ENCODE measurements at places on chromosomes 5 and 9.

DNA sequence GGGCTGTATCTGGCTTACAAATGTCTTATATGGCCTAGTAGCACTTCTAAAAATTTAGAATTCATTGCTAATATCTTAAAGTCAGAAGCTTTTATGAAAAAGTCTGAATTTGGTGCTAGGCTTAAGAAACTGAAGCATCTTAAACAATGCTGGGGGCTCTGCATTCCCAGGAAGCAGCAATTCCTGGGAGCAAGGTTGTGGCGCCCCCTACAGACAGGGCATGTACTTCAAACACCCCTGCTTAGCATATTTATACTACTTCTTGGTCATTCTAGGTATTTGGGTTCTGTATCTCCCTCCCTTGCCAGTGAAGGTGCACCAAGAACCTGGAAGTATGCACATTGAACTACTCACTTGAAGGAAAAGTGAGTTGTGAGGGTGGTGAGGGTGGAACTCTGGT is 64.6 kb upstream of the GRIA1 start:
- DNase-seq = peak; percentile 7

DNA sequence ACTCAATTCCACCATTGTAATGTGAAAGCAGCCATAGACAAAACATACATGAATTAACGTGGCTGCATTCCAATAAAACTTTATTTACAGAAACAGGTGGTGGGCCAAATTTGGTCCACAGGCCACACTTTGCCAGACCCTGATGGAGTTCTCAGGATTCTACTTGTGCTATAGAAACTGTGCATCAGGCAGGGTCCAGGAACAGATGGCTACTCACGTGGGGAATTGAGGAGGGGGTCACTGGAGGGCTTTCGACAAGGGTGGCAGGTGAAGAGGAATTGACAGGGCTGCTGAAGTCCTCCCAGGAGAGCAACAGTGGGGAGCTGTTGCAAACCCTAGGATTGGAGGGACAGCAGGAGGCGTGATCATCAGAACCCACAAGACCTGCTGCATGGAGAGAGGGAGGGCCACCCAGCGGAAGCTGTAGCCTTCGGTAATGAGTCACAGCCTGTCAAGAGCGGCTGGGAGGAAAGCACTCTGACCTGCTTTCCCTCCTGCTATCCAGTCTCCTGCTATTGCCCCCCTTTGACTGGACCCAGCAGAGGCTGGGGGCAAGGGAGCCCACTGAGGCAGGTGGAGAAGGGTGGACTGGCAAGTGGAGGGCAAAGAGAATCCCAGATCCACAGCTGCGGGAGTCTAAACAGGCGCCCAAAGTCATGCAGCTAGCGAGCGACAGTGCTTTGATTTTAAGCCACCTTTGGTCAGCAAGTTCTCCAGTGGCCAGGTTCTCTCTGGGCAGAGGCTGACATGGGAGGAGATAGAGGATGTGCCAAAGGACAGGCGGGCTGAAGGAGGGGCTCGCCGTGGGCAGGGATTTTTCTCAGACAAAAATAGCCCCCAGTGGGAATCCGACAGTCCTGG is 138.3 kb upstream of the SMIM23 start:
- DNase-seq = peak; percentile 12

DNA sequence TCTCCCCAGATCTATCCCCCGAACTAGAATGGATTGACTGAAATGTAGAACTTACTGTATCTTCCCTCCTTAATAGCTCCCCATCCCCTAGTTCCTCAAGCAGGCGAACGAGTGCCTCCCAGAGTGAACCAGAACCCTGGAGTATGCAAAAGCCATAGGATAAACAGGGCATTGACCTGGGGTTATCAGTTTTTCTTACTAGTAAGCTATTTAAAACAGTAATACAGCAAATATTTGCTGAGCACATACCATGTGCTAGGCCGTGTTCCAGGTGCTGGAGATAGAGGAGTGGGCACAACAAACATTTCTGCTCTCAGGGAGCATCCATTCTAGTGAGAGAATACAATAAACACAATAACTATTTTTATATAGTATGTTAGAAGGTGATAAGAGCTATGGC is 1.8 kb downstream of the SKP2 start:
- DNase-seq = no peak

DNA sequence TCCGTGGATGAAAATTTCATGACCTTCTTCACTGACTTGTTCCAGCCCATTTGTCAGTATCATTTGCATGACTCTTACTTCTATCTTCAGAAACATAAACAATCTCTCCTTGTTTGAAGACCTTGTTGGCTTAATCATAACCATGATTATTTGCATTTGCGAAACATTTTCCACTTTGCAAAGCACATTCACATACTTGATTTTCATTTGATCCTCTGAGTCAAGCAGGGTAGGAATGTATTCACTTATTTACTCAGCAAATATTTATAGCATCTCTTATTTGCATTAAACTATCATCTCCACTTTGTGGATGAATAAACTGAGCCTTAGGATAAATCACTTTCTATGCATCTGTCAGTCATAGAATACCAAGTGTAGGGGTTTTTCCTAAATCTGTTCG is 343.0 kb upstream of the SGCD start:
- DNase-seq = no peak

GRCh38 chr9:114224247-114224610 is 68.9 kb downstream of the COL27A1 start:
- DNase-seq = no peak

GRCh38 chr5:80195837-80196400 is 59.9 kb downstream of the SERINC5 start:
- no peak for DNase-seq

GRCh38 chr5:133108481-133108921 is 56.7 kb downstream of the HSPA4 start:
- DNase-seq = no peak

GRCh38 chr5:33807771-33808170 is 84.0 kb downstream of the ADAMTS12 start:
- no peak for DNase-seq

DNA sequence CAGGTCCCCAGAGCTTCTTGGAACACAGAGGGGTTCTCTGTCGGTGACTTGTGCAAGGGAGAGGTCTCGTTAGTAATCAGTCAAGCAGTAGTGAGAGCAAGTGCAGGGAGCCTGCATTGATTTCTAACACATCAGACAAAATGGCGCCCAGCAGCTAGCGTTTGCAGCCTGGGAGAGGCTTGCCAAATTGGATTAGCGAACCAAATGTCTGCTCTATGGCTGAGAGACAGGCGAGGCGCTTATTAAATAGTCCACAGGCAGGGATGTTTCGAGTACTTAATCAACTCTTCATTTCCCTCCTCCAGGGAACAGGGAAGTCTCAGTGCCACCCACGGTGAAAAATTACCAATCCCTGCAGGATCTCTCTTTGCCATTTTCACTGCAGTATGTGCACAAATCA is 131.4 kb upstream of the SHB start:
- DNase-seq = no peak

- no peak for DNase-seq
Measured at GRCh38 chr9:123069010-123069481, 35.6 kb downstream of the GPR21 start.

DNA sequence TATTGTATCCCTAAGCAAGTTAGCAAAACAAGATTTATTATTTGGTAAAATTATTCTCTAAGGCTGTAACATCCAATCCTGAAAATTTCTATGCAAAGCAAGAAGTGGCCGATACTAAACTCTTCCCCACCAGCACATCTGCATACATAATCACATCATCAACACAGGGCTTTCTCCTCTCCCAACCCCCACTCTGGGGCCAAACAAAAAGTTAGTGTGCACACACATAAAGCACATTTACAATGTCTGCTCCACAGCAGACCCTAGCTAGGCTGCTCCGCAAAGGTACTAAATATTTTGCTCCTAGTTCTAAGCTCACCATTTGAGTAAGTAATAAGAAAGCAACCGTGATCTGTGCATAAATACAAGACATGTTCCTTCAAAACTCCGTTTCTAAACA is 3.6 kb downstream of the RNF130 start:
- no peak for DNase-seq

- peak; percentile 48 for DNase-seq
Measured at GRCh38 chr5:35826554-35826953, 30.1 kb upstream of the IL7R start.

DNA sequence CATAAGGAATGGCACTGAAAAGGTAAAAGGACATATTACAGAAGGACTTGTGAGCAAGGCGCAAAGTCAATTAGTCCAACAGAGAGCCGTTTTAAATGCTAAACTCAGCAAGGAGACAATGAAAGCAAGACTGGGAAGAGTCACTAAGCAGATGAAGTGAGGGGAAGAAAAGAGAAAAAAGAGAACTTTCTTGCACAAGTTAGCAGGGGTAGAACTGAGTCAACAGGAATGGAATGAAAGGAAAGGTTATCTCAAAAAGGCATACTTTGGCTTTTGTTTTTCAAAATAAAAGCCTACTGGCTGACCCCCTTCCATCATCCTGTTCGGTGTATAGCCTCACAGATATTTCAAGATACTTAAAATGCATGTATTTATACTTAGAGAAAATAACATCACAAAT is 75.0 kb downstream of the NR6A1 start:
- no peak for DNase-seq

- no peak for DNase-seq
Measured at GRCh38 chr5:121086671-121087070, 622.6 kb downstream of the PRR16 start.

DNA sequence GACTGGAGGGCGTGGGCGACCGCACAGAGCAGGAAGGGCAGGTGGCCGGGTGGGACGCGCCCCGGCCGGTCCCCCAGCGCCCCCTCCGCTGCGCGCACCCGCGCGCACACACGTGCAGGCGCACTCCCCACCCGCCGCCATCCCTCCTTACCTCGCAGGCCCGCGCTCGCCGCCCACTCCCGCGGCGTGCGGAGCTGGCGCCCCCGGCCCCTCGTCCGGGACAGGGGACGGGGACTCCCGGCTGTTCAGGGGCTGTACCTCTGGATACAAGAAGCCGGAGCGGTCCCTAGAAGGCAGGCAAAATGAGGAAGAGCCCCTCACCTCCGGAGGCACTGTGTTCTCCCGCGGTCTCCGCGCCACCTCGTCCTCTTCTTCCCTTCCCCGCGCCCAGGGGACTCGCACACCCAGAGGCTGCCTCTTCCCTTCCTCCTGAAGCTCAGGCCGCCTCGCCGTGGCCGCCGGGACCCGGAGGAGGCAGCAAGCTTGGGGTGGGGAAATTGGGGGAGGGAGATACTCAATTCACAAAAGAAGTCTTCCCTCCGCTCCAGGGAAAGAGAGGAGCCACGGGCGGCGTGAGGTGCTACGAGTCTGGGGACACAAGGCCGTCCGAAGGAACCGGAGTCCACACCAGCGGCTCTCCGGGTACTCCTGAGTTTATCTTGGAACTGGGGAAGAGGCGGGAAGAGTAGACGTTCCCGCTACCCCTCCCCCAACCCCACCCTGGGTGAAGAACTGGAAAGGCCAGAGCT is 1.4 kb upstream of the GABRB2 start:
- no peak for DNase-seq

- DNase-seq = no peak
Measured at GRCh38 chr5:169161022-169161680, 139.8 kb downstream of the SLIT3 start.

DNA sequence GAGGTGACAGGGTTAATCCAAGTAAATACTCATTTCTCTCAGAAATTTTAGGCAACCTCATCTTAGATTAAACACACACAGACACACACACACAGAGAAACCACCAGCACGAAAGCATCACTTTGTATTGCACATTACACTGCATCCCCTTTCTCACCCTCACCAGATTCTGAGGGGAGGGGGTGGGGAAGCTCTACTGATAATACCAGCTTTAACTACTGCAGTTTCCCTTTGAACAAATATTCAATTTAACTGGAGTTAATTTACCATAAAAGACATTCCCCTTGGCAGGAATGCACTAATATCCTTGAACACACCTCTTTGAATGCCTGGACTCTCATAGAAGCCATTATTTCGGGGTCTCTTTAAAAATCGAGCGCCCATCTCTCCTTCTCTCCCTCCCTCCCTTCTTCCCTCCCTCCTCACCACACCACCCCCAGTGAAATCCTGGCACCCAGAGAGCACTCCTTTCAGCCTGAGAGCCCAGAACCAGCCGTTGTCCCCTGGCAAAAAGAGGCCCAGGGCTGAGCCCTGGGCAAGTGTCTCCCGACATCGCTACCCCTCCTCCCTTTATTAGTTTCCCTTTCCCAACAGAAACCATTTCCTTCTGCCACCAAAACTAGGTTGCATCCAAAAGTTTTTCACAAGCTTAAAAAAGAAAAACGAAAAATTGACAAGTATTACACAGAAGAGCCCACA is 2.8 kb upstream of the NFIB start:
- DNase-seq = no peak

DNA sequence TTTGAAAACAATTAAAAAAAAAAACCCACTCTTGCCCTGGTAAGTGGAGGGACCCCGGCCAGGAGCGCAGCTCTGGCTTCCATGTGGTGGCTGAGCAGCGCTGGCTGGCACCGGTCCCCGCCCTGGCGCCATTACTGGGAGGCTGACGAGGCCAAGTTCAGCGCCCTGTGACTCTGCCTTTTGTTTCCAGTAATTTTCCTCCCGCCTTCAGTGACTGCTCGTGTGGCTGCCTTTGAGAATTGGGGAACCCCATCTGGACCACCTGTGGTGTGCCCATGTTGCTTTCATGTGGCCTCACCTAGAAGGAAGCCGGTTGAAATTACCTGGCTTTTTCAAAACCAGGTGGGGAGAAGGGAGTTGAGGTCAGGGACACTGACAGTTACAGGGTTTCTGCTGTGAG is 136.1 kb downstream of the GAPVD1 start:
- DNase-seq = no peak

DNA sequence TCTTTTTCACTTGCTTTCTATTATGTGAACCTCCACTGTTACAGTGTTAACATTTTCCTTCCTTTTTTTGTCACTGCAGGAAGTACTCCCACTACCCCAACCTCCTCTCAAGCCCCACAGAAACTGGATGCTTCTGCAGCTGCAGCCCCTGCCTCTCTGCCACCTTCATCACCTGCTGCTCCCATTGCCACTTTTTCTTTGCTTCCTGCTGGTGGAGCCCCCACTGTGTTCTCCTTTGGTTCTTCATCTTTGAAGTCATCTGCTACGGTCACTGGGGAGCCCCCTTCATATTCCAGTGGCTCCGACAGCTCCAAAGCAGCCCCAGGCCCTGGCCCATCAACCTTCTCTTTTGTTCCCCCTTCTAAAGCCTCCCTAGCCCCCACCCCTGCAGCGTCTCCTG is 18.8 kb downstream of the NUP214 start:
- DNase-seq = no peak

DNA sequence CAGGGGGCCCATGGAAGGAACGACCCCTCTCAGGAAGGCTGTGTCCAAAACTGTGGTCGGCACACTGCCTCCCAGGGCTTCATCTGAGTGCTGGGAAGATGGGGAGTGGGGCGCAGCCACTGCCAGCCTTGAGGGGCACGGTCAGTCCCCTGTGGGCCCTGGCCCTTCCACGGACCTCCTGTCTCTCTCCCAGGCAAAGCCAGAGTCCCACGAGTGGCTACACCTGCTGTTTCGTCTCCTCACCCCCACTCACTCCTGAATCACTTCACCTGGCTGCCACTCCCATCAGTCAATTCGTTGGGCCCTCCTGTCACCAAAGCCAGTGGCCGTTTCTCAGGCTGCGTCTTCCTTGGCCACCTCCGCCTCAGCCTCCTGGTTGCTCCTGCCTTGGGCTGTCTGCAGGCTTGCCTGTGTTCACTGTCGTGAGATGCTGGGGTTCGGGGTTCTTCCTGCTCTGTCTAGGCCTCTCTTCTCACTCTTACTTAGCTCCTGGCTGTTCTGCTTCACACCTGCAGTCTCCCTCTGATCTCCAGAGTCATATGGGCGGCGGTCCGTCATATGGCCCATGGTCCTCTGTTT is 58.8 kb upstream of the RNF130 start:
- no peak for DNase-seq

GRCh38 chr5:7372399-7372798 is 23.5 kb upstream of the ADCY2 start:
- DNase-seq = no peak

GRCh38 chr9:28668158-28668557 is 1094.9 kb upstream of the C9orf72 start:
- no peak for DNase-seq

- no peak for DNase-seq
Measured at GRCh38 chr9:74499111-74499601, 2.0 kb downstream of the RORB start.

Measured in activated CD4-positive, alpha-beta T cell treated with anti-CD3 and anti-CD28 coated beads for 48 hours (primary cell).